ENCODE measurements at places on chromosomes 11 and 22.

DNA sequence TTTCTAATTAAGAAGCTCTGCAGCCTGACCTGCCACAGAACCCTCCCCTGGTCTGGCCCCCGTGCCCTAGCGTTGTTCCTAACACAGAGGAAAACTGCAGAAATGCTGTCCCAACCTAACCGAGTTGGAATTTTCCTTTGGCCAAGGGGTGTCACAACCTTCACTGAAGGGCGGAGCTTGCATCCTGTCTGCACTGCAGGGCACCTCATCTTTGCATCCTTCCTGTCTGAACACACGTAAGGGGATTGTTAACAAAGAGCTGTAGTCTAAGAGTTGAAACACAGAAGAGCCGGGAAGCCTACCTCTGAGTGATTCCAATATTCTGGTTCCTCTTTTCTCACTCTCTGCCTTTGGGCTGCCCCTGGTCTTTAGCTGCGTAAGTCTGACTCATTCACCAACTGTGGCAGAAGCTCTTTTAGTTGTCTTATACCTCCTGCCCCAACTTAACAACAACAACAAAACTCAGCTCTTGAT lies 1.6 kb downstream of the DIXDC1 start:
- DNase-seq = no peak

- DNase-seq = no peak
Measured at GRCh38 chr11:95084509-95084908, 5.1 kb upstream of the ENDOD1 start.

DNA sequence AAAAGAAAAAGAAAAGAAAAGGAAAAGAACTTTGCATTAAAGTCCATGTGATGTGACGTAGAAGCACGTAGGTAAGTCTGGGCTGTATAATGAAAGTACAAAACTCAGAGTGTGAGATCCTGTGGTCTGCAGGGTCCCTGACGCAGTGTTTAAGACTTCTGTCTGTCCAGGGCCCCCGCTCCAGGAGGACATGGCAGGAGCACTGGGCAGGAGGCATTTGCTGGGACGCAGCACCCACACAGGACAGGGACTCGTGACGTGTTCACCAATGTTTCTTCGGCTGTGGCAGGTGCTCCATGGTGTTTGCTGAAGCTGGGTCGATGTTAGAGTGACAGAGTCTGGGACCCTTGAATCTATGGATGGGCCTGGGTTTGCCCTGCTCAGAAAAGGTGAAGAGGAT lies 348.1 kb downstream of the BRD1 start:
- no peak for DNase-seq

- no peak for DNase-seq
Measured at GRCh38 chr11:74257959-74258553, 53.4 kb downstream of the P4HA3 start.
